ENCODE measurements at places on chromosomes 11 and 22.

DNA sequence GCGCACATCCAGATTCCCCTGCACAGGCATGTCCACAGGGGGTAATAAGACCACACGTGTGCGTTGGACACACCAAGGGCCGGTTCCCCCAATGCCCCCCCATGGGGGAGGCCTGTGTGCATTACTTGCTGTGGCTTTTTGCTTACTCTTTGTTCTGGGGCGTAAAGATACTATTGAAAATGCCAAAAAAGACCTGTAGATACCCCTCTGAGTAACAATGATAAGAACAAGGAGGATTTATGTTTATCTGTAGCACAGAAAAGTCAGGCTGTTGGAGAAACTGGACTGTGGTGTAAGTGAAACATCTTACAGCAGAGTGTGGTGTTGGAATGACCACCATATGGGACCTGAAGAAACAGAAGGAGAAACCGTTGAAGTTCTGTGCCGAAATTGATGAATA, 103.2 kb downstream of the TBC1D22A start:
- DNase-seq = no peak

- no peak for DNase-seq
These were observed 24.8 kb upstream of the RCN1 start for GRCh38 chr11:32065865-32066629.

DNA sequence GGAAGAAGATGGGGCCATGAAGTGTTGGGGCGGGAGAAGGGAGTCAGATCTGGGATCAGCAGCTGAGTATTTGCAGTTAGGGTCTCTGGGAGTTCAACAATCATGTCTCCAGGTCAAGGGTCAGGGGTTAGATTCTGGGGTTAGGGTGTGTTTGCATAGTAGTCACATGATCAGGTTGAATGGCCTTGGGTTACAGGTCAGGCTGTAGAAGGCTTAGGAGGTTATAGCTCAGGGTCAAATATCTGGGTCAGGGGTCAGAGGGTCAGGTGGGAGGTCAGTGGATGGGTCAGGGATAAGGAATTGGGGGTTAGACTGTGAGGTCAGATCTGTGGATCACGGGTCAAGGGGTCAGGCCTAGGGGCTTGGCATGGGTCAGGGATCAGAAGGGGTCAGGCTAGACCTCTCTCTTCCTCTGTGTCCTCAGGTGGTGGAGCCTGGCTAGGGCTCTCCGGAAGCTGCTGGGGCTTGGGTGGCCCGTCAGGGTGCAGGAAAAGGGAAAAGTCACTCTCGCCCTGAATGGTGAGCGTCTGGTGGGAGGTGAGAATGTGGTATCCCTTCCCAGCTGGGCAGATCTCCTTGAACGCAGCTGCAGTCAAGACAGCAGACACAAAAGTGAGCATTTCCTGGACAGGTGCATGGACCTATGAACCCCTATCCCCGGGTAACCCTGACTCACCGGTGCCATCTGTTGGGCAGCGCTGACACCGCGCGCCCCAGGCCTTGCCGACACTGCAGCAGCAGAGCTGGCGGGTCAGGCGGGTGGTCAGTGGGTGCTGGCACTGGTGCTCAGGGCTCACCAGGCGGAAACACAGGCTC, 6.4 kb downstream of the LTBP3 start:
- DNase-seq = peak; percentile 52

GRCh38 chr11:71120471-71120896, 131.9 kb downstream of the SHANK2 start:
- no peak for DNase-seq

DNA sequence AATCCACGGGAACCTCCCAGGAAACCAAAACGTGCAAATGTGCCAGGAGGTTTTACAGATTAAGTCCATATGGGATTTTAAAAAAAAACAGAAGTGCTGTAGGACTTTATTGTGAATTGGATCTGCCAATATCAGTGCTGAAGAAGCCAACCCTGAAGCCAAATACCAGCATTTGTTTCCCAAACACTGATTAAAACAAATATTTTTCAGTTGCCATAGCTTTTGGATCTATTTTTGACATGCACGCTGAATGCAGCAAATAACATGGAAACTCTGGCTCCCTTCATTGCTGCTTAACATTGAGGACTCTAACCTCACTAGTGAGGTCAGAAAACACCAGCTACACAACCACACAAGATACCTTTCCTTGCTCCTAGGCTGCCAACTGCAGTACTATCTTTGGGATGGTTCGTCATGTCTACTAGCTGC, 28.4 kb upstream of the SIK2 start:
- DNase-seq = no peak

GRCh38 chr11:83035070-83035854, 36.4 kb downstream of the RAB30 start:
- DNase-seq = no peak

DNA sequence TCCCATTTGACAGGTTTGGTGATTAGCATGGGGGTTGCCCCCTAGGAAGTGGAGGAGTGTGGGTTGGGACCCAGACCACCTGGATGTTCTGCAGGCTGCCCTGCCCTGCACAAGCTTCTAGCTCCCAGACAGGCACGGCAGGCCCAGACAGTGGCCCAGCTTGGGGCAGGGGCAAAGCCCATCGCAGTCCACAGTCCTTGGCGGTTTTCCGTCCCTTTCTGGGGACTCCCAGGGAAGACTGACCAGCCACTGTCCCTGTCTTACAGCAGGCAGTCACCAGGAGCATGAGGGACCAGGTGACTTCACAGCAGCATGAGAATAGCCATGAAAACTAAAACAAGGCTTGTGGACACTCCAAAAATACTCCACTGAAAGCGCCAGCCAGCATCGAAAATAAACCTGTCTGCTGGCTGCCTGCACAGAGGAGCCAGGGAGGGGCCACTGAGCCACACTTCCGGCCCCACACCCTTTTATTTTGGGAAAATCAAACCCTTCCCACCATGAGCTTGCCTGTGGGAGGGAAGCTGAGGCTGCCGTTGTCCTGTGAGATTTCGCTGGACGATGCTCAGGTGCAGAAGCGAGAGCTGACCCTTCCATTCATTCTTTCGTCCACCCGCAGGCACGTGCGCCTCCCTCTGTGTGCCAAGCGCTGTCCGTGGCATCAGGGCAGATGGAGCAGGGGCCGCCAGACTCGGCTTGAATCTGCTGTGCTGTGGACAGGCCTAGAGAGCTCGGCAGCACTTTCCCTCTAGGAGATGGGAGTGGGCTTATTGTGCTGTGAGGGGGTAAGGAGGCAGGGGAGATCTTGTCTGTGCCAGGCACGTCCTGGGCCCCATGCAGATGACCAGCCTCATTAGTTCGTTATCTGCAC, 28.0 kb downstream of the FADD start:
- DNase-seq = no peak

GRCh38 chr11:93529707-93530467, 13.3 kb downstream of the SMCO4 start:
- no peak for DNase-seq

GRCh38 chr11:65788821-65789220, 2.0 kb downstream of the OVOL1 start:
- no peak for DNase-seq

- peak; percentile 70 for DNase-seq
These were observed at the start of gene SLC35E4 for GRCh38 chr22:30635273-30636225. Gene SLC35E4 (plus strand): TSS chr22:30635781. CDS start chr22:30636451, 670 bp downstream.

GRCh38 chr11:110087812-110088534, 5.2 kb upstream of the ZC3H12C start:
- no peak for DNase-seq

- no peak for DNase-seq
These were observed 49.9 kb downstream of the SCUBE1 start for GRCh38 chr22:43293259-43293654.

- DNase-seq = no peak
These were observed 91.3 kb downstream of the CDKN1C start for GRCh38 chr11:2794046-2794967.

DNA sequence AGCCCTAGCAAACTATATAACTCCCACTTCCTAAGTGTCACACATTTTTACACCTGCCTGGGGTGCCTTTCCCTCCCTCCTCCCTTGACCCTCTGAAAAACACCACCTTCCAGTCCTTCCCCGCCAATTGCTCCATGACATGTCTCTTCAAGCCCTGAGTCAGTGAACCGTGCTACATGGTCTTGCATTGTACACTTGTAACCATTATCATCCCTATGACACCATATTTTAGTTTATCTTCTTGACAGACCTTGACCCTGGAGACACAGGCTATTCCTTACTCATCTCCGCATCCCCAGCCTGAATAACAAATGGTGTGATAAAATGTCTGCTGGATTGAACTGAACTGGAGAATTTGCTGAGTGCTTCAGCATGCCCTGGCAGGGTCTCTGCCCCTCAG, 36.9 kb downstream of the TNKS1BP1 start:
- DNase-seq = no peak

- DNase-seq = no peak
These were observed 59.5 kb upstream of the WNT11 start for GRCh38 chr11:76265771-76266241.

DNA sequence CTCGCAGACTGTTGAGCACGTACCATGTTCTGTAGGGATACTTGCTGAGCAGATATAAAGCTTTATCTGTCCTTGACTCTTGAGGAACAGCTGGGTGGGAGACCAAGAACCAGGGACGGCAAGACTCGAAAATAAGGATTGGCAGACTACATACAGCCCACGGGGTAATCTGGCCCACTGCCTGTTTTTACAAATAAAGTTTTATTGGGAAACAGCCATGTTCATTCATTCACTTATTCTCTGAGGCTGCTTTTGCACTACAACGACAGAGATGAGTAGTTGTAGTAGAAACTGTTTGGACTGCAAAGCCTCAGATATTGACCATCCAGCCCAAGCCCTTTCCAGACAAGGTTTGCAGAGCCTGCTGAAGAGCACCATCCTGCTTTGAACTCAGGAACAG, 20.3 kb upstream of the RBM4B start:
- DNase-seq = no peak

DNA sequence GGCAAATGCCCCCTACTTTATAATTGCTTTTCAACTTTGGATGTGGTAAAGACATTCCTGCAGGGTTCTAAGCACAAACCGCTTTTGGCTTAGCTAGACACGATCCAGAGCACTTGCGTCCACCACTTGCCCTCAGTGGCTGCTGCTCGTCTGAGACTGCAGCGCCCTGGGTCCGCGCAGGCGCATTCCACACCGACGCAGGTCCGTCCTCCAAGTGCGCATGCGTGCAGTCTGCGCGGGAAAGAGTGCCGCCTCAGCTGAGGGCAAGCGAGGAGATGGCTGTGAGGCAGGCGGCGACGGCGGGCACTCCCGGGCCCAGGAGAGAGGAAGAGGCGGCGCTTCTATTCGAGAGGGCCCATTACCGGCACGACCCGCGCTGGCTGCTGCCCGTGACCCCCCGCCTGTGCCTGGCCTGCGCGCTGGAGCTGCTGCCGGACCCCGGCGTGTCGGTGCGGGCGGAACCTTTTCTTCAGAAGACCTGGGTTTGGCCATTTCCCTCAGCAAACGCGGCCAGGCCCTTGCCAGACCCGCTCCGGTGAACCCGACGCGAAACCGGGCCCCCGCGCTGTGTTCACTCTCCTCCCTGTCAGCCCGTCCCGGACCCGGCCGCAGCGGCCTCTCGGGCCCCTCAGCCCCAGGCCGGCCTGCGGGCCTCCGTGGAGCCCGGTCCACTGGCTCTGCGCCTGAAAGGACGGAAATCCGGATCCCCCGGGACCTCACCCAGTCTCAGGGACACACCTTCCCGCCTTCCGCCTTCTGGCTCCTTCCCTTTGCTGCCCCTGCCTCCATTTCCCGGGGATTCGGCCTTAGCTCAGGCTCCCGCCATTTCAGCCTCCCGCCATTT, at the start of gene MEI1:
TSS of gene MEI1 (plus strand) at position 240 of the 844 bp plus-strand sequence. CDS start at position 276, 36 bp downstream.
- no peak for DNase-seq

- no peak for DNase-seq
These were observed 8.1 kb downstream of the MACROD1 start for GRCh38 chr11:64157631-64158394.

GRCh38 chr11:11250470-11250869, 102.6 kb downstream of the CSNK2A3 start:
- DNase-seq = no peak

DNA sequence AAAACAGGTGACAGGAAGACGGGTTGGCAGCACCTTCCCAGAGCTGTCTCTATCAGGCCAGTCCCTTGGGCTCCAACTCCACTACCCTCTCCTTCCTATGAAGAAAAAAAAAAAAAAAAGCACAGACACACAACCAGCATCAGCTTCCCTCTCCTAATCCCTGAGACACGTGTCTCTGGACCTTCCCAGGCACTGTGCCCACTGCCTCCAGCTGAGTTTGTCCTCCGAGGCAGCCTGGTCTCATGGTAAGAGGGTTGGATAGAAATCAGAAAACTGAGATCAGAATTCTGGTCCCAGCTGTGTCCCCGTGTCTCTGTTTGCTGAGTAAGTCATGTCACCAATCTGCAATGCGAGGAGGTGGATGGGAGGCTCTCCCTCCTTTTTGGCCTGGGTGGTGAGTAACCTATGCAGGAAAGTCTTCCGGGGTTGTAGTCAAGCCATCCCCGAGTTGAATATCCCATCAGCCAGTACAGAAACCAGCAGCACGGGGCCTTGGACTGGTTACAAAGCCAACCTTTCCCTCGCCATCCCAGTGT, 193.7 kb upstream of the TBCEL start:
- no peak for DNase-seq

DNA sequence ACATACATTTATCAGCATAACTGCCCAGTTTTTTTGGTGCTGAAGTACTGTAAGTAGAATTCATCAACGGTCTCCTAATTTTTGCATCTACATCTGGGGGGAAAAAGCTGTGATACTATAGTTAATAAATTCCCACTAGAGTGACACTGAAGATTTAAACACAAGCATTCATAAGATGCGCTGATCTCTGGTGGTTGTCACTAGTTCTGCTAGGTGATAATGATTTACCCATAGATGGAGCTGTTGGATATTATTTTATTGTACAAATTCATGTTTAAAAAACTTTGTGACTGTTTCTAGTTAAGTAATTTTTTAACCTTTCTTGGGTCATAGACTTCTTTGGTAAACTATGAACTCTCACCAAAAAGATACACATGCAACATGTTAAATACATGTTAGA, 106.6 kb downstream of the EMSY start:
- DNase-seq = no peak

DNA sequence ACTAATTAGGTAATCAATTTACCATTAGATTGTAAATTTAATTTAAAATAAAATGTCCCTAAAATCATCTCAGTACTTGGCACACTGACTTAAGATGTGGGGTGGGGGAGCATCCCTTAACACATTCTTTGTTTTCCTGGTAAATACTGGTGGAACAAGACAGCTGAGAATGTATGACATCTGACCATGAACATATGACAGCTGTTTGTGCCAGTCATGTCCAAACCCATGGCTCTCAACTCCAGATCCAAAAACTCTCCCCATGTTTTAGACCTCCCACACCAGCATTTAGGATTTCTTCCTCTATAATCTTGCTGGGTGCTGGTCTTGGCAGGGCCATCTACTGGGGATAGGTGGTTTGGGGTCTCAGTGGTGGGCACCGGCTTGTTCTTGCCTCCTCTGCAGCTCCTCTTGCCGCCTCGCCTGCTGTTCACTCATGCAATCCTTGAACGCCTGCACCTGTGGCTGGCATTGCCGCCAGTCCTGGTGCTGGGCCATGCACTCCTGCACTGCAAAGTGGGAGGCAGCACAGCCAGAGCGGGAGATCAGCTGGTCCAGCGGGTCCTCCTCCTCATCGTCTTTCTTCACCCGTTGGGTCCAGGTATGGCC, 3.8 kb downstream of the COA4 start:
- DNase-seq = no peak

DNA sequence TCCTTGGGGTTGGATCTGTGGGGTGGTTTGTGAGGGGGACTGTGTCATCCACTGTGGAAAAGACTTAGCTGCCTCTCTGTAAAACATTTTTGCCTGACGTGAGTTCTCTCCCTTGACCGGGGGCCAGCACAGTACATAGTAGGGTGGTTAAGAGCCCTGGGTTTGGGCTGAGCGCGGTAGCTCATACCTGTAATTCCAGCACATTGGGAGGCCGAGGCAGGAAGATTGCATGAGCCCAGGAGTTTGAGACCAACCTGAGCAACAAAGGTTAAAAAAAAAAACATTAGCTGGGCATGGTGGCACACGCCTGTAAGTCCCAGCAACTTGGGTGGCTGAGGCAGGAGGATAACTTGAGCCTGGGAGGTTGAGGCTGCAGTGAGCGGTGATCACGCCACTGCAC, 74.7 kb upstream of the WNT7B start:
- DNase-seq = no peak
